GM06990 (cell line): ENCODE measurements at places on chromosomes 4 and X.

- DNase-seq, result no peak
These were observed 106.3 kb downstream of the FAM53A start for GRCh38 chr4:1577822-1578217.

DNA sequence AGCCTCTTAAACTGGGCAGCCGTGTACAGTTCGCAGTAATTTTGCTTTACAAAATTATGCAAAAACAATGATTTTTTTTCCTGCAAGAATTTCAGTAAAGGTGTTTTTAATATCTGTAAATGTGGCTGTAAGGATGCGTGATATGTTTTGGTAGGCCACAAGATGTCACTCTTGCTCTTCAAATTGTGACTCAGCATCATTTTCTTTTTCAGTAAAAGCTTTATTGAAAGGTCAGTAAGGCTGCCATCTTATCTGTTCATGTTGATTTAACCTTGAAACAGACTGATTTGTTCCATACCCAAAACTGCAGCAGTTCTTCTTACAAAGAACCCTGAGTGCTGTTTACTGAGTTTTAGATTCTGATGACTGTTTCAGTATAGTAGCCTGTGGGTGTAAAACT, 39.9 kb downstream of the TXLNG start:
- DNase-seq, result peak; percentile 13

- DNase-seq, result no peak
These were observed 74.7 kb downstream of the UGT8 start for GRCh38 chr4:114673306-114673705.

DNA sequence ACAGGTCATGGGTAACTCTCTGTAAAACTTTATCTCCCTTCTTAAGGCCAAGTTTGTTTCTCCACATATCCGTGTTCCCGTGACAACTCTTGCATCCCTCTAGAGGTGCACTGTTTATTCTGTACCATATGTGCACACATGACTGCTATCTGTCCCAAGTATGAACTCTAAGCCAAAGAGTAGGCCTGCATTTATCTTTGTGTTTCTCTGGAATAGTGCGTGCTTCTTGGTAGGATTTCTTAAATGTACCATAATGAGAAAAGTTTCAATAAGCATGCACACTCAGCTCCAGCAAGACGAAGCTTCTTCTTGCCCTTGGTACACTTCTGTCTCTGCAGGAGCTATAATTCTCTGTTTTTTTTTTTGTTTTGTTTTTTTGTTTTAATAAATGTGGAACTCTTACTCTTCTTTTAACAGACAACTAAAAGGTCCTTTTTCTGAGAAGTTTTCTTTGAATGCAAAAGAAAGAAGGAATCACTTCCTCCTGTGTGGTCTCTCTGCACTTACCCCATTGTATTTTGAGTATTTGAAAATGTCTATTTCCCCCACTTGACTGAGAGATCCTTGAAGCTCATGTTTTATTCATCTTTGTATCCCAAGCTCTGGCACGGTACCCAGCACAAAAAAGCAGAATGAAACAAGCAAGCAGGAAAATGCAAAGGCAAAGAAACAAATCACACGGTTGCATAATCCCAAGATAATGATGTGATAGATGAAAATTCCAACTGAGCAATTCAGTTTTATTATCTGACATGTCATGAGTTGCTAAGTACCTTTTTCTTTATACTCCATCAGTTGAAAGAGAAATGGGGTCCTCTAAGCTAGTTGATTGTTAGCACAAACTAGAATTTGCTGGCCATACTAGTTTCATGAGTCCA, 521.9 kb upstream of the BOD1L1 start:
- no peak for DNase-seq

GRCh38 chr4:19497705-19498104, 754.0 kb upstream of the SLIT2 start:
- DNase-seq, result no peak

GRCh38 chrX:131288738-131289511, at the start of gene IGSF1:
Gene IGSF1 (minus strand): TSS chrX:131289306. CDS start chrX:131286674, 2,632 bp downstream.
- peak; percentile 9 for DNase-seq

GRCh38 chr4:96227515-96227914, 387.6 kb downstream of the PDHA2 start:
- DNase-seq, result no peak

DNA sequence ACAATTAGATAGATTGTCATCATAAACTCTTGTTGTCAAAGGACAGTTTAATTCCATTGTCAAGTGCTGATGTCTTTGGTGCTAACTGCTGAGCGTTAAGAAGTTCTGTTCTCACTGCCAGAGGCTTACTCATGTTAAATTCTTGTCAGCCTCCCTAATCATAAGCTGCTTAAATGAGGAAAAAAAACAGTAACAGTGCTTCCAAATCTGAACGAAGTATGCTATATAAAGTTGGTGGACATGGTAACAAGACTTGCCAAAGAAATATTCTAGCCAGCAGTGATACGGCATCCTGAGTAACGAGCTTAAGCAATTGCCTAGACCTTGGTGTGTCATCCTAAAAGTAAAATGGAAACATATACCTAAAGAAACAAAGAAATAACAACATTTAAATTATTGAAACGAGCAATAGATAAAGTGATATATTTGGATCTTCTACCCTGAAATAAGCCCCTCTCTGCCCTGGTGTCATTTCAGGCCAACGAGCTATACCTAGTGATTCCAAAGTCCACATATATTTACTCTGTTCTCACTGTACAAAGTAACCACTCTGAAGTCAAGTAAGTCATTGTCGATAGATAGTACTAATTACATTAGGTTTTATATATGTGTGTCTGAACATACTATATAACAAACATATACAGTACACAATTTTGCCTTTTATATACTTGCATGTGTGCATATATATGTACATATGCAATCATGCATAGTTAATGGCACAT, 339.7 kb upstream of the HS3ST1 start:
- no peak for DNase-seq

DNA sequence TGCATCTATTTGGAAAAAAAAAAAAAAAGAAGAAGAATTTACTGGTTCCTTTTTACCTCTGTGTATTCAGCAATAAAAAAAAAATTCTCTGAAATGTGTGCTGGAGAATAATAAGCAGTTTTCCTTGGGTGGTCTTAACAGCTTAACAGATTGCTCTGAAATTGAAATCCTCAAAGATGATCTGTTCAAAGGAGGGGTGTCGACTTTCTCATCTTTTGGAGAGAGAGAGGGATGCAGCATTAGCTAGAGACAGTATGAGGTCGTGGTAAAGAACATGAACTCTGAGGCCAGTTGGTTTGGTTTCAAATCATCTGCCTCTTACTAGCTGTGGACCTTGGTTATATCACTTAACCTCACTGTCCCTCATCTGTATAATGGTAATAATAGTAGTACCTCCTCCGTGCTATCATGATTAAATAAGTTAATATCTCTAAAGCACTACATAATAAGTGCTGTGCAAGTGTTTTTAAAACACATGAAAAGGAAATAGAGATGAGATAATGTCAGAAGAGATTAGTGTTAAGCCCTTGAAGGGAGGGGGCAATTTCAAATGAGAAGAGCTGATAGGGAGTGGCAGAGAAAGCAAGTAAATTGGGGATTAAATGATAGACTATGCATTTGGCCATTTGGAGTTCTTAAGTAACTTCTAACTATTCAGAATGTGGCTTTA, 109.9 kb upstream of the LIMCH1 start:
- DNase-seq, result no peak

GRCh38 chr4:85864259-85865205, 389.6 kb downstream of the ARHGAP24 start:
- no peak for DNase-seq

DNA sequence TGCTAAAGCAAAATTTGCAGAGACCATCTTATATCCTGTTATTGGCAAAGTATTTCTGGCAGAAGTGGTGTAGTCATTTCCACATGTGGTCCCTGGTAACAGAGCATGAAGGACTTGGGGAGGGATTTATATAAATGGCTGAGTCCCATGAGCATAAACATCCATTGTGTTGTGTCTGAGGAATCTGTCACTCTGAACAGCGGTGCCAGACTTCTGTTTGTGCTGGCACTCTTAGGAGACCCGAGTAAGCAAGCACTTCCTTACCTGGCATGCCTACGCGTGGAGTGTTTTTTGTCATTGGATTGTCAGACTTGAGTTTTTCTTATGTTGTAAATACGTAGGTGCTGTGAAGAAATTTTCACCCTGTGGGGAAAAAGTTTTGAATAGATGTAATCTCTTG, 285.9 kb downstream of the ARHGAP10 start:
- no peak for DNase-seq

GRCh38 chr4:24632011-24632410, 47.7 kb upstream of the DHX15 start:
- DNase-seq, result no peak

DNA sequence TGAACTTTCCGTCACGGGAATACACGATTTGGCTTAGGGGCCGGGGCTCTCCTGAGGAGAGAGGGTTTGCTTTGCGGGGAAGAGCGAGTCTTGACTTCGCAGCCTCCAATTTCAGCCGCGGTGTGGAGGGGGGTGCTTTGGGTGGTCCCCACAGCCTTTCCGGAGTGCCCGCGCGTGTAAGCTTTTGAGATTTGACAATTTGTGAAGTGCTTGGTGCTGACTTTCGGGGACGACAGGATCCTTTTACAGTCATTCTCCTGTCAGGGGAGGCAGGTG, 355 bp downstream of the SCML1 start:
- DNase-seq, result no peak

DNA sequence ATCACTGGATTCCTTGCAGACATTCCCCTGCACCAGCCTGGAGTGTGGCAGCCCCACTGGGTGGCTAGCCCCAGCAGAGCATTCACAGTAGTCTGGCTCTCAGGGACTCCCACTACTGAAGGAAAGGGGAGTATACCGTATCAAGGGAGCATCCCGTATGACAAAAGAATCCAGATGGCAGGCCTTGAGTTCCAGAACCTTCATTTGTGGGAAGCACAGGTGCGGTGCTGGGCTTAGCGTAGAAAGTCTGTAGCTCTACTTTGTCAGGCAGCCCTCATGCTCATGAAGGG, 79.6 kb downstream of the CENPC start:
- no peak for DNase-seq
